ENCODE measurements at places on chromosomes 7 and 10.

- no peak for DNase-seq
These were observed at the start of gene OR2AE1 for GRCh38 chr7:99876933-99877332. TSS of gene OR2AE1 (minus strand) at chr7:99877033. CDS start at chr7:99877033, 0 bp downstream.

DNA sequence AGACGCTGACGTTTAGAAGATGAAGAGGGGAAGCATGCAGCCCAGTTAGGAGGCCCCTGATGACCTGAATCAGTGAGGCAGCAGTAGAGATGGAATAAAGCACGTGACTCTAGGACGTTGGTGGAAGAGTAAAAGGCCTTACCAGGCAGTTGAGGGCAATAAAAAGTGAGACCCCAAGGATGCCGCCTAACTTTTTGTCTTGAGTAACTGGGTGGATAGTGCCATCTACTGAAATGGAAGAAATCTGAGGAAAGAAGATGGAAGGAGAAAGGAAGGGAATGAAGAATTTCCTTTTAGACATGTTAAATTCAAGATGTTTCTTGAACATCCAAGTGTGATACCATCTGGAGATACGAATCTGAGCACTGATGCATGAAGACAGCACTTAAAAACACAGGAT, 220.0 kb upstream of the LRRN3 start:
- no peak for DNase-seq

- peak; percentile 44 for DNase-seq
These were observed 25.3 kb upstream of the SNX13 start for GRCh38 chr7:17965603-17966002.

- no peak for DNase-seq
These were observed 297.3 kb downstream of the EXOC4 start for GRCh38 chr7:133550145-133550544.

- DNase-seq, result no peak
These were observed 9.3 kb downstream of the ZC3HAV1L start for GRCh38 chr7:139026551-139026950.

DNA sequence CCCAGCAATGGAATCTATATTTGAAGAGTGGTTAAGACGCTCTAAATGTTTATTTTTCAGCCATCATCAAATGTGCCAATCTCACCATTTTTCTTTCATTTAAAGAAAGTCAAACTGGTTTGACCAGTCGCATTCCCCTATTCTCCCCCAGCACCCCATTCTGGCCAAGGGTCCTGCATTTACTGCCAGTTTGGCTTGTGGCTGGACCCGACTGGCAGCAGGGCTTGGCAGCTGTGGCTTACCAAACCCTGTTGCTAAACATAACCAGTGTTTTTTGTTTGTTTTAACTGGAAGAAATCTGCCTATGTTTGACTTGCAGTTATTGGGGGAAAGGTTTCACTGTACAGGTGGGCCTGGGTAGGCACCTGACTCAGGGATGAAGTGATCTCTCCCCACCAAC, 116.3 kb downstream of the CYP26A1 start:
- DNase-seq, result no peak

- no peak for DNase-seq
These were observed 18.2 kb upstream of the MAGI2 start for GRCh38 chr7:79471699-79472098.

GRCh38 chr7:134527979-134528371, 608 bp downstream of the AKR1B10 start:
- DNase-seq, result peak; percentile 9

GRCh38 chr7:120995654-120996053, 7.1 kb downstream of the CPED1 start:
- no peak for DNase-seq

- DNase-seq, result no peak
These were observed 137.7 kb downstream of the ZMIZ1 start for GRCh38 chr10:79206300-79207095.

DNA sequence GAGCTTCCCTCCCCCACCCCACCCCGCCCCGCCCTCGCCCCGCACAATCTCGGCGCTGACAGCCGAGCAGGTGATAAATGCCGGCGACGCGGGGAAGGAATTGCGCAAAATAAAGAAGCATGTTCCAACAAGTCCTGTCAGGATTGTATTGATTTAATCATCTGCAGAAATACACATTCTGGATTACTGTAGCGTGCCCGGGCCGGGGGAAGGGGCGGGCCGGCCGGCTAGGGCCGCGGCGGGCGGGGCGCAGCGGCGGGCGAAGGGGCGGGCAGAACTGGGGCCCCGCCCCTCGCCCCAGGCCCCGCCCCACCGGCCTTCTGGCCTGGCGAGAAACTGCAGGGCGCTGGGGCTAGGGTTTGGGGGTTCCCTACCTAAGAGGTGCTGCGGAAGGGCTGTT, 88.9 kb upstream of the PAX2 start:
- no peak for DNase-seq

DNA sequence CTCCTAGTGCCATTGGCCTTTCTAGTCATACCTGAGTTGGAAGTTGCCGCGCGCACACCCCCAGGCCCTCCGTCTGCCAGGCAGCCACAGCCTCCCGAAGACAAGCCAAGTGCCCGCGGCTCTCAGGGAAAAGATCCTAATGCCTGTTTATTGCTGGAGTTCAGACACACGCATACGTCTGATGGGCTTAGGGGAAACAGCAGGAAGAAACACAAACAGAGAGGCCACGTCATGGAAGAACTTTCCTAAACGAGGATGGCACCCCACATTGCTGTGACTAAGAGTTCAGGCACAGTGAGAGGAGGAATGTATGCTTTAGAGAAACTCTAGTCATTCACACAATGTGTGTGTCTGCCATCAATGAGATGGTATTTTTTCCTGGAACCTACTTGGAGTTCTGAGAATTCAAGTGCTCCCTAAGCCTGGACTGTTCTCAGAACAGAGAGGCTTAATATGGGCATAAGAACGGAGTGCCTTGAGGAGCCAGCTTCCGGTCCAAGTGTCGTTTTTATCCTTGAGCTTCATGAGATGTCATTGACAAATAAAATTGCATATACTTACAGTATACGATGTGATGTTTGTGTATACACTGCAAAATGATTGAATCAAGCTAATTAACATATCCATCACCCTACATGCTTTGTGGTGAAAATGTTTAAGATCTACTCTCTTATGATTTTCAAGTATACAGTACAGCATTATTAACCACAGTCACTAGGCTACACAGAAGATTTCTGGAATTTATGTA, 11.6 kb upstream of the RBP3 start:
- DNase-seq, result no peak

DNA sequence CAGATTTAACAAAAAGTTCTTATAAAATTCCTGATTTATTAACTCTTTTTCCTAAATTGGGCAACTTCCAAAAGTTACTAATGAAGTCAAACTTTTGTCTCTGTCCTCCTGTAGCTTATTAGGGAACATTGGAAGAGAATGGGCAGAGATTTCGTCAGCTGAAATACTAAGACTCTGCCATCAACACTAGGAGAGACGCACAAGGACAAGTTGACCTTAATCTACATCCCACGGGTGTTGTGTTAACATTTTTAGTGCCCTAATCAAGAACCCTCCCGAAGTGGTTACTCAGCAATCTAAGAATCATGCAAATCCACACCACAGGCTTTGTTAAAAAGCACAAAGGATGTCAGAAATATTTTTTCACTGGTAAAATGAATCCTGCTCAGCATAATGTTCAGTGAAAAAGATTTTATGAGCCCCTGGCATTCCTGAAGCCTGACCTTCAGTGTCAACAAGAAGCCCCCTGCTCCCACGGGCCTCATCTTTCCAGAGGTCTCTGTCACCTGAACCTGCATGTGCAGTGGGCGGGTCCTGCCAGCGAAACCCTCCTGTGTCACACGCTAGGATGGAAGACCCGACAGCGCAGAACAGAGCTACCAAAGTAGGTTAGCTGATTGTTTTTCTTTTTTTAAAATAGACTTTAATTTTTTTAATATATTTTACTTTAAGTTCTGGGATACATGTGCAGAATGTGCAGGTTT, 70.6 kb upstream of the AKR1E2 start:
- no peak for DNase-seq

GRCh38 chr10:44467900-44468299, 83.0 kb upstream of the CXCL12 start:
- DNase-seq, result no peak

GRCh38 chr7:130037703-130038102, 13.5 kb downstream of the ZC3HC1 start:
- no peak for DNase-seq

GRCh38 chr10:81957976-81958375, 83.0 kb downstream of the NRG3 start:
- DNase-seq, result no peak

Measured in NCI-H226 (cell line).